HS-27A (cell line): ENCODE measurements at places on chromosomes 12 and 14.

DNA sequence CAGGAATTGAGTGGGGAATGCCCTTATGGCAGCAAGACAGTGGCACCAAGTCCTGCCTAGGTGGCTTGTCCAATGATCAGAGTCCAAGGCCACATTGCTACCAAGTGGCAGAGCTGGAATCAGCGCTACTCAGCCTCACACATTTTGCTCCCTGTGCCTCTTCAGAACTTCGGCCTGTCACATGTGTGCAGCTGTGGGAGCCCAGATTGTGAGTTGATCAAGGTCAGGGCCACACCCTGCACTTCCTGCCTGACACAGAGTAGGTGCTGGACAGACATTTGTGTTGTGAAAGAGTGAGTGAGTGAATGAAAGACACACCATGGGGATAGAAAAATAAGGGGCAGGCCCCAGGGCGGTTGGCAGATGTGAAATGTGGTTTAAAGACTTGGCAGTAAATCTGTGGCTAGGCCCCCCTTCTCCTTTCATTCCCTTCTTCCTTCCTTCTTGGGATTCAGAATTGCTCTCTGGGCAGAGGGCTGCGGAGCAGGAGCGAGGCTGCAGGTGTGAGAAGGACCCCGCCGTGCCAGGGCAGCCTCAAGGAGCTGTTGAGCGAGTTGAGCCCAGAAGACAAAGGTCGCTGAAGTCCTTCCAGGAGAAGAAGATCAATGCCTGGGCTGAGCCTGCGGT, 83.5 kb downstream of the SLC25A47 start:
- DNase-seq: no peak

DNA sequence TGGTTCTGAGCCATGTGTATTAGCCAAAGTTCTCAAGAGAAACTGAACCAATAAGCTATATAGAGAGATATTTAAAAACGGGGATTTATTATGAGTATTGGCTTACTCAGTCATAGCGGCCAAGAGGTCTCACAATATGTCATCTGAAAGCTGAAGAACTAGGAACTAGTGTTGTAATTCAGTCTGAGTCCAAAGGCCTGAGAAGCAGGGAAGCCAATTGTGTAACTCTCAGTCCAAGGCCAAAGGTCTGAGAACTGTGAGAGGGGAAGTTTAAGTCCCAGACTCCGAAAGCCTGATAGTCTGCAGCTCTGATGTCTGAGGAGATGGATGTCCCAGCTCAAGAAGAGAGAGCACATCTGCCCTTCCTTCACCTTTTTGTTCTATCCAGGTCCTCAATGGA, 344.8 kb upstream of the USP15 start:
- no peak for DNase-seq

DNA sequence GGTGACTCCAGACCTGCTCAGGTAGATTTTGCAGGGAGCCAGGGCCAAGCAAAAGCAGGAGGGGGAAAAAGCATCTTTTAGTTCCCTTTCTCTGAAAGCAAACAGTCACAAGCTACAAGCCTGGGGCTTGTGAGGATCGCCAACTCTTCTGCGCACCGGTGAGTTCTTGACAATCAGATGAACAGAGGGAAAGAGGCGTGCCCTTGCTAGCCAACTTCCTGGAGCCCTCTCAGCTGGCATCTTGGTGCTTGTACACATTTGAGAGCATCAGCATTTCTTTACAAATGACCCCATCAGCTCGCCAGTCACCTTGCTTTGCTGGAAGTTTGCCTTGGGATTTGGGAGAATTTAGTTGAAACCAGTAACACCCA, 55.5 kb downstream of the ZNF664 start:
- no peak for DNase-seq

DNA sequence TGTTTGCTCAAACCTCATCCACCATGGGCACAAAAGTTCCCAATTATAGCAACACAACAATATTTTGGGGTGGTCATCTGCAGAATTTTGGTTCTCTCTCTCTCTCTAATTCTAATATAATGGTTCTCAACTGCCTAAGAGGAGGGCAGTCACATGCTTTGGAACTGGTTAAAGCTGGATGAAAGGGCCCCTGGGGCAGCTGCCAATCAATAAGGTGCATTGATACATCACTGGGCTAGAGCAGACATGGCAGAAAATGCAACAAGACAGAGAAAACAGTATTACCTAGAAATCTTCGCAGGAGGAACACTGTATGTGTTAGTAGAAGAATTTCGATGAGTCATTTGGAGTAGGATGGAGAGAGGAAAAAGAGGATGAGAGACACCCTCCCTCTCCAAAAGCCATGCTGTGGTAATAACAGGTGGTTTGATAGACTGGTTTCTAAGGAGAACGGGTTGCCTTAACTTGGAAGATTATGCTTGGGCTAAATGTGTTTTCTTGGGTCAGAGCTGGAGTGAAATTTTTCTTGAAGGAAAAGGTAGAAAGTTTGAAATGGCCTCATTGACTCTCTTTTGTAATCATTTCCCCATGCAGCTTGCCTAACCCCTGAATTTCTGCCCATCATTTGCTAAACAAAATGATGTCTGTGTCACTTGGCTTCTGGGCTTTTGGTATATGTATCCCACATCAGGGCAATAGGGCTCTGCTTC, 67.1 kb upstream of the HIF1A start:
- no peak for DNase-seq

DNA sequence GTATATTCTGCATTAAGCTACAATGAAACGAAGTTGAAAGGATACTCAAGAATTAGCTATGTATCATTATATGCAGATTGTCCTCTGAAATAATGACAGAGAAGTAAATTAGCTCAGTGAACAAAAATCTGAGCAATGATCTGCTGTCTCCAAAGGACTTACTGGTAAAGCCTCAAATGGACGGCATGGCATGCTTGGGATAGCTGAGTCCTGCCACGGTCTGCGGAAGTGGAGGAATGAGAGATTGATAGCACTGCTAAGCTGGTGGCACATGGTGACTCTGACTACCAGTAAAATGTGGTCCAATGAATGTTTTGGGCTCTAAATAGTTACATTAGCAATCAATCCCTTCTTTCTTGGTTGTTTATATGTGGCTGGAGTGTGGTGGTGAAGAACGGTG, 3.7 kb upstream of the DENND5B start:
- no peak for DNase-seq
